ENCODE measurements at places on chromosomes 7 and 10. TPM values are rescaled to one million over a fixed set of nuclear protein-coding genes. Genes with fewer than 3 reads are reported as not detected.

GRCh38 chr7:4169455-4169854 is 512.6 kb upstream of the FOXK1 start:
- DNase-seq: no peak

DNA sequence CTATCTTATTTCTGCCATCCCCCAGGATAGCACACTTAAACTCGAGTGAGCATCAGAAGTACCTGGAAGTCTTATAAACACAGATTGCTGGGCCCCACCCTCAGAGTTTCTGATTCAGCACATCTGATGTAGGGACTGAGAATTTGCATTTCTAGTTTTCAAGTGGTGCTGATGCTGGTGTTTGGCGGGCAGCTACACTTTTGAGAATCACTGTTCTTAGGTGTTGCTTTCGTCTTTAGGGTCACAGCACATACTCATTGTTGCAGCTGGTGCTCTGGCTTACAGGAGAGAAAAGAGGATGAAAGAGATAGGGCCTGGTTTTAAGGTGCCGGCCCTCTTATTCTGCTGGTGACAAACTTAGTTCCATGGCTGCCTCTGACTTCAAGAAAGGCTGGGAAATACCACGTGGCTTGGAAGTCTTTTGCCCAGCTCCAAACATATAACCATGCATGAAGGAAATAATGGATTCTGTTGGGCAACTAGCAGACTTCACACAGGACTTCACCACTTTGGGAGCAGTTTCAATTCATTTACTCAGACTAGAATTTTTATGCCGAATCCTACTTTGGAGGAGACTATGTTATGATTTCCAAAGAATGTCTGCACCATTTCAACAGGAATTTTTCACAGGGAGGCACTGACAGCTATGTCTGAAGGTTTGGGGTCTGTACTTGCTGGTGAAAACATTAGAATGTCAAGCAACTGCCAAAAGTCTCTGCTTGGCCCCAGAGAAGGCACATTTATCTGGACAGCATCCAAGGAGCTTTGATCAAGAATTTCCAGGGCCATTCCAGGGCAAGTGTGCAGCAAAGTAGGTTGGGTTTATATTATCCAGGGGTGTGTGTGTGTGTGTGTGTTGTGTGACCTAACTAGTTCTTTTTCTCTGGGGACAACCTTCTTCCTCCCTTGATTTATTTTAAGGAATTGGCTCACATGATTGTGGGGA is 6.9 kb upstream of the MINDY4 start:
- DNase-seq: no peak

The WNT16 gene
- total RNA-seq: not detected

The ENTPD1 gene
- not detected for total RNA-seq

- no peak for DNase-seq
Measured at GRCh38 chr7:4074994-4075393, 607.1 kb upstream of the FOXK1 start.

All from epithelial cell of proximal tubule (primary cell).